A172 (cell line): ENCODE measurements at places on chromosomes 11 and 22.

- DNase-seq: peak; percentile 40
These were observed 2.3 kb upstream of the DUSP8 start for GRCh38 chr11:1574238-1574932.

DNA sequence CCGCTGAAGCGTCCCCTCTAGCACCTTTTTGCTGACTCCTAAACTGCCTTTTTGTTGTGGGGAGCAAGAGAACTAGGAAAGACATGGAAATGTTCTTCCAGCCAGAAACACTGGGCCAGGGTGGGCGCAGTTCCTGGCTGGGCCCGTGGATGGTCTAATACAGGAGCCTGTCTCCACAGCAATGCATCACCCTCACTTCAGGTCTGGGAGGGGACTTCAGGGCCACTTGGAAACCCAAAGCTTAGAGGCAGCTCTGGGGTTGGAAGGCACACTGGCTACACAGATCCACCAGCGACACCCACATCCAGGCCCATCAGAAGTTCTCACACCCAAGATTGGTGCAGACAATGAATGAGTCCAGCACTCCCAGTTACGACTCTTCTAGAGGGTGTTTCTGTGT is 120.3 kb downstream of the ETS1 start:
- no peak for DNase-seq

GRCh38 chr11:109972181-109972715 is 120.9 kb upstream of the ZC3H12C start:
- DNase-seq: no peak

DNA sequence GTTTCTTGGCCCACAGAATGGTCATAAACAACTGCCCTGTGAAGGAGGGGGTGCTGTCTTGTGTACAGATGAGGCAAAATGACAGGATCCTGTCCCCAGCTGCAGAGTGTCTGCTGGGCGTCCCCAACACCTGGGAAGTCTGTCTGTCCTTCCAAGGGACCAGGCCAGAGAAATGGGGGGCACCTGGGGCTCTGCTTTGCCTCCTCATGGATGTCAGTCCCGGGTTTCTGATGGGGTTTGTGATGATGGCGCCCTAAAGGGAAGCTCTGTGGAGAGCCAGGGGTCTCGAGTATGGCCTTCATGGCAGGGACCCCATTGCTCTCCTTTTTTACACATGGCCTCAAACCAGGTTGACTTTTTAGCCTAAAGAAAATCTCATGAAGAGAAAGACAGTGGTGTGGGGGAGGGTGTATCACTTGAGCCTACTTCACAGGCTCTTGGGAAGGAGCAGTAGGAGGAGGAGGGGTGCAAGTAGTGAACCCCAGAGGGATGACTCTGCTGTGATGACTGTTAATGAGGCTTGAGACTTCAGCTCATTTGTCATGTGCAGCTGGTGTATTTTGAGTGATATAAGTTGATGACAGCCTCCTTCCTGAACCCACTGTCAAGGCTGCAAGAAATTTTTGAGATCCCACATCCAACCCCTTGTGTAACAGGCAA is 40.6 kb upstream of the TUB start:
- no peak for DNase-seq

DNA sequence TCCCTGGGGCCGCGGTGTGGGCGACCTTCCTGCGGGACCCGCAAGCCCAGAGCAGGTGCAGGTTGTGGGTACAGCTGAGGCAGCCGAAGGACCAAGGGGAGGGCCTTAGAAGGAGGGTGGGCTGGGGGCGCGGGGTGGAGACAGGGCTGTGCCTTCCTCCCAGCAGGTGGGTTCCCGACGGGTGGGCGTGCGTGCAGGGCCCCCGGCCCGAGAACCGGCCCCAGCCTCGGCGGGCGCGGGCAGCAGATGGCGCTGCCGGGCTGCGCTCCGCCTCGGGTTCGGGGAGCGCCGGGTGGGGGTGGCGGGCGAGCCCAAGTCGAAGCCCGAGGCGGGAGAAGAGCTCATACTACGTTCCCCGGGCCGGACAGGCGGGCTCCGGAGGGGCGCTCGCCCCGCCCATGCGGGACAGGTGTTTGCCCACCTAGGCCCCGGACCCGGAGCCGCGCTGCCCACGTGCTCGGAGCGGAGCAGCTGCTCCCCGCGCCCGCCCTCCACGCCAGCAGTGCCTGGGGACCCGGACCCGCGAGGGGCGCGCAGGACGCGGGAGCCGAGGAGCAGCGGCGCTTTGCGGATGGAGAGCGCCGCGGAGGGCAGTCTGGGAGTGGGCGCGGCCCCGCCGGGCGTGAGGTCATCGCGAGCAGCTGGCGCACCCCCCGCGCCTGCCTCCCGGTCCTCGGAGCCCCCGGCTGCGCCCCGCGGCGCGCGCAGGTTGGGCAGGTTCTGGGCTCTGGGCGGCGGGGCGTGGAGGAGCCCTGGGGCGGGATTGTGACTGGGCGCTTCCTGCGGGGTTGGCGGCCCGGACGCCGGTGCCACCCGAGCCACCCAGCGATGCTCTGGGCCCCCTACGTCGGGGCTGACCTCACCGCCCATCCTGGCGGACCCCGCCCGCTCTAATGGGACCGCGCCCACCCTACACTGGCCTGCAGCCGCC is 25.3 kb downstream of the DUSP8 start:
- DNase-seq: peak; percentile 40
